ENCODE measurements at places on chromosomes 11 and 22.

GRCh38 chr11:124172101-124172500 is 11.0 kb upstream of the OR10D3 start:
- no peak for DNase-seq

DNA sequence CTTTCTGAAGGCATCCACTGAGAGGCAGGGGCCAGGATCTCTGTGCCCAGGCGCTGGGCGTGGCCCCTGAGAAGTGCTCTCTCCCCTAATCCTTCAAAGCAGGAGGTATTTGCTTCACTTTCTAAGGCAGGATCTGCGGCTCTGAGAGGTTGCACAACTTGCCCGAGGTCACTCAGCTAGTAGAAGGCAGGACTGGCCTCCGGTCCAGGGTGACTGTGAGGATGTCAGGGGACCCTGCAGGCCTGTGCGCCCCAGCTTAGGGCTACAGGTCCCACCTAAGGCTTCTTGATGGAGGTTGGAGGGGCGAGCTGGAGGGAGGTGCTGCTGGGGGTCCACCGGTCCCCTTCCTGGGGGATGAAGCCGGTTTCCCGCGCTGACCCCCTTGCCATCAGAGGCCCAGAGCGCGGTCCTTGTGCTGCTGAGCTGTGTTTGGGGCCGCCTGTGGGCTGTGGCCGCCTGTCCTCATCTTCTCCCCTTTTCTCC is 979 bp downstream of the SMIM38 start:
- no peak for DNase-seq

DNA sequence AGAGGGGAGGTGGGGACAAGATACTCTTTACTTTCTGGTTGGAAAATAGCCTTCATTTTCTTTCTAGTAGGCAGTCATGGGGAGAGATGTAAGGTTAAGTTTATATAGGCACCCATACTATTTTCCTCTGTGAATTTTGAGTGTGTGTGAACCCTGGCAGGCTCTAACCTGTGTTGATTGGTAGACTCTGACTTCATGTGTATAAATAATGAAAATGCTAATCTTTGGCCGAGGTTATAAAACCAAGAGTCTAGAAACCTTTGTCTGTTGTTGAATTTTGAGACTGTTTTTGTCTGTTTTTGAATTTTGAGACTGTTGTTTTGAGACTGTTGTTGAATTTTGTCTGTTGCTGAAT is 14.0 kb downstream of the TRIM44 start:
- DNase-seq = no peak

DNA sequence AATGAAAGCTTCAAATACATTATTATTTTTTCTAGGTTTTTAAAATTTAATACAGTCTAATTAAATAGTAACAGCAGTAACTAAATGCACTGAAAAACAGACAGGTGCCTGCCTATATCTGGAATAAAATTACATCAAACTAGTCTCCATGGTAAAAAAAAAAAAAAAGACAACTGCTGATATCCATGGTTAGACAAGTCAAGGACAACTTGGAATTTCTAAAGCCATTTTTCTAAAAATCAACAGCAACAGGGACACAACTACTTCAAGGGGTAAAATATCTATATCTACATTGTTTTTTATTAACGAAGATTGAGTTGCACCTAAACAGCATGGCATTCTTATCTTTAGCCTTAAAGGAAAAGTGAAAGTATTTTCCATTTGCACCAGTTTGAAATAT is 74.7 kb upstream of the VPREB1 start:
- no peak for DNase-seq

DNA sequence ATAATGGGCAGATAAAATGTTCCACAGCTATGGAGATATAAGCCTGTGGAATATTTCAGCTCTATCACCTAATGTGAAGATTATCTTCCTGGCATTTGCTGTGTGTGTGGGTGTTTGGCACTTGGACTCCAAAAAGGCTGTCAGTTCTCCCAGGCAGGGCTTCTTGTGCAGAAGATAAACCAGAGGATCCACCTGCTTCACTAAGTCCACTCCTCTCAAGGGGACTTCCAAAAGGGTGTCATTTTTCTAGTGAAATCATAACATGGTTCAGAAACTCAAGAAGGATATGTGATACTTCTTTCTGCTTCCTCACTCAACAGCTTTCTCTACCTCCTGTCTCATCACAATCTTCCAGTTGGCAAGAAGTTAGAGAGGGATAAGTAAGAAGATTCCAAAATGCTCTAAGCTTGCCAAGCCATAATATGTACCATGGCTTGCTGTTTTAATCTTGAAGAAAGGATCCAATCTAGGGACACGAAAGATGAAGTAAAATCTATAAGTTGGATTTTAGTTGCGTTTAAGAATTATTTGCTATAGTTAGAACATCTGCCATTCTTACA is 206.2 kb upstream of the MTMR2 start:
- DNase-seq = no peak

DNA sequence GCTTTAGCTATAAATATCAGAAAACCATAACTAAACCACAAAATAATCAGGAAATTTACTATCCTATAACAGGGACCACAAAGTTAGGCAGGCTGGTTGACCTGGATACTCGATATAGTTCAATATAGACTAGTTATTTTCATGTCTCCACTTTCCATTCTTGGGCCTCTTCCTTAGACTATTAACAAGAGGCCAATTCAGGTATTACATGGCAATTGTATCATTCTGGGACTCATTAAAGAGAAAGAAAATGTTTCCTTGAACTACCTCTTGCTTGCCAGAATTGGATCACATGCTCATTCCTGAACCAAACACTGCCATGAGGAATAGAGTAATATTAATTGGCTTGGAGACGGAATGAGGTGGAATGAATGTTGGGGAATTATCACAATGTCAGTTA is 76.0 kb downstream of the EIF3M start:
- DNase-seq = no peak

DNA sequence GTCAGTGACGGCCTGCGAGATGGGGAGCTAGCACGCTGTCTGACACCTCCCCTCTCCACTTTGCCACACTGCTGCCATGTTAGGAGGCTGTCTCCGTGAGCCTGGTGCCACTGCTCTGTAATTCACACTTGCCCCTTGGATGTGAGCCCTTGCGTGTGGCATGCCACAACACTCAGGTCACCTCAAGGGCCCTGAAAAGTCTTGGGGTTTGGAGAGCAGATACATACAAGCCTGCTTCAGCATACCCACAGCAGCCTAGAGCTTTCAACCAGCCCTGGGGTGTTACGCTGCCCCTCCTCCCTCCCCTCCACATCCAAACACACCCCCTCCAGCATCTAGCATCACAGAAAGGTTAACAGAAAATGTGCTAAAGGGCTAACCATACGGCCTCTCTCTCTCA is 69.5 kb upstream of the TBCEL start:
- no peak for DNase-seq

DNA sequence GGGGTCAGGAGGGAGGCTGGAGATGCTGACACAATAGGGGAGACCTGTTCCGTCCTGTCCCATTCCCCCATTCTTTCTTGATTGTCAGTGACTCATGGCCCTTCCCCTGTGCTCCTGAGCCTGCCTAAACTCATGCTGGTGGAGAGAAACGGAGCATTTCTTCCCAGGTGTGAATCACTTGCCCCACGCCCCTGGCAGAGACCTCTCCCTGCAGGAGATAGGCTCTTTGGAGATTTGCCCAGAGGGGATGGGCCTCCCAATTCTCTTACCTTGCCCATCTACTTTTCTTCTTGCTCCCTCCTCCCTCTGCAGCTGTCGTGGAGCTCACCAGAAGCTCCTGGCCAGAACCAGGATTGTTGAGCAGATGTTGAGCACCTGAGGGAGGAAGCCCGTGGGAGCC is 121.9 kb upstream of the OR9Q1 start:
- DNase-seq = no peak

- DNase-seq = no peak
These were observed 6.3 kb downstream of the OVOL1 start for GRCh38 chr11:65793144-65793581.

- peak; percentile 34 for DNase-seq
These were observed 310.6 kb downstream of the TBC1D22A start for GRCh38 chr22:47073075-47073474.

GRCh38 chr11:130315354-130315970 is 745 bp upstream of the ZBTB44 start:
- peak; percentile 44 for DNase-seq

All from right forelimb (tissue), 1 donor.